ENCODE measurements at places on chromosomes 4 and X. TPM values are rescaled to one million over a fixed set of nuclear protein-coding genes. Genes with fewer than 3 reads are reported as not detected.

MED12 gene
- total RNA-seq: 65.4 TPM

DNA sequence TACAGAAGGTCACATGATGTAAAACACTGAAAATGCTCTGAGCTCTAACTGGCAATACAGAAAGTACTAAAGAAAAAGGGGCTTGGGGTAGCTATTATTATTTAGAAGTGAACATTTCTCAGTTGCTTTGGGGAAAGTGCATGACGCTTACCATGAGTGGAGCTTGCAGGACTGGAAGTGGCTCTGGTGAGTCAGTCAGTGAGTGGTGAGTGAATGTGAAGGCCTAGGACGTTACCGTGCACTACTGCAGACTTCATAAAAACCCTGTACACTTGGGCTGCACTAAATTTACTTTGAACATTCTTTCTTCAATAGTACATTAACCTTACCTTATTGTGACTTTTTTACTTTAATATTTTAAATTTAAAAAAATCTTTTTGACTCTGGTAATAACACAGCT lies 89.3 kb upstream of the ENPP6 start:
- DNase-seq: no peak

DNA sequence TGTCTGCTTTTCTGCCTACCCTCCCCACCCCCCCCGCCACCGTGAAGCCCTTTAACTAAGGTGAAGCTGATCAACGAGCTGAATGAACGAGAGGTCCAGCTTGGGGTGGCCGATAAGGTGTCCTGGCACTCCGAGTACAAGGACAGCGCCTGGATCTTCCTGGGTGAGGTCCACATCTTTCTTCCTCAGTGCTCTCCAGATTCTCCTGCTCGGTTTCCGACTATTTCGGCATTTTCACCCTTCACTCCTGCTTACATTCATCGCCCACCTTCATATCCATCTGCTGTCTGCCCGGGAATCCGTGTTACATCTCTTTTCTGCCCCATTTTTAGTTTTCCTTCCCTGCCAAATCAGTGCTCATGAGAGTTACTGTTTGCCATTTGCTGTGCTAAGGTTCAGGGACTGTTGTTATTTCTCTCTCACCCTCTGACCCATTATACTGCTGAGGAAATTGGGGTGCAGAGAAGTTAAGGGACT lies 459 bp downstream of the RBMX2 start:
- no peak for DNase-seq

GUCY1B1 gene
- total RNA-seq: 0.26 TPM

ATOH1 gene
- not detected for total RNA-seq

ETNPPL gene
- total RNA-seq: not detected

TBC1D9 gene
- total RNA-seq: not detected
